GDM1 (cell line): ENCODE measurements at places on chromosomes 5 and 9.

DNA sequence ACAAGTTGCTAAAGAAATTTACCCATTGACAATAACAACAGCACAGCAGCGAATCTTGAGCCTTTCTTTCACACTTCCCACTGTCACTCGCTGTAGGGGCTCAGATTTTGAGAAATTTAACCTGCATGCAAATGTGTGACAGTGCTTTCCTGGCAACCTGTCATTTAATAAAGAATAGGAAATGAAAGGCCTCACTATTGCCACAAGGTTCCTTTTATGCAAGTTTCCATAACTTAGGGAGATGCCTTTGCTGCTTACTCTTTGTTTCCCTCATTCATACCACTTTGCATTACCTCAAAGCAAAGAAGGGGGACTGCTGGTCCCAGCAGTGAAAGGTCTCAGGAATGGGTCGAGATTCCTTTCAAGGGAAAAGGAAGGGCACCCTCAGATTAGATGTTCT lies 49.5 kb downstream of the PTCD2 start:
- no peak for DNase-seq

DNA sequence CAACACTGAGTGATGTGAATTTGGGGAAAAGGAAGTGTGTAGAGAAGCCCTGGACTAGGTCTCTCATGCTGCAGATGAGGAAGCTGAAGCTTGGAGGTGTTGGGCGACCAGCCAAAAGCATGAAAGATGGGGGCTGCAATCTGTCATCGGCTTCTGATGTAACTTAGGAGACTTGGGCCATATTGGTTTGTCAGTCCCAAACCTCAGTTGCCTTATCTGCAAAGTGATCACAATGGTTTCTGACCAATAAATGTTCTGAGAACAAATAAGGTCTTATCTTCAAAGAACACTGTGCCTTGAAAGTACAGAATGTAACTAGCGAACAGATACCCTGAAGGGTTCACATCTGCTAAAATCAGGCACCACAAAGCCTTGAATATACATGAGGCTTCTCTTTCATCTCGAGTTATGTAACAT lies 198.4 kb upstream of the NR3C1 start:
- no peak for DNase-seq

DNA sequence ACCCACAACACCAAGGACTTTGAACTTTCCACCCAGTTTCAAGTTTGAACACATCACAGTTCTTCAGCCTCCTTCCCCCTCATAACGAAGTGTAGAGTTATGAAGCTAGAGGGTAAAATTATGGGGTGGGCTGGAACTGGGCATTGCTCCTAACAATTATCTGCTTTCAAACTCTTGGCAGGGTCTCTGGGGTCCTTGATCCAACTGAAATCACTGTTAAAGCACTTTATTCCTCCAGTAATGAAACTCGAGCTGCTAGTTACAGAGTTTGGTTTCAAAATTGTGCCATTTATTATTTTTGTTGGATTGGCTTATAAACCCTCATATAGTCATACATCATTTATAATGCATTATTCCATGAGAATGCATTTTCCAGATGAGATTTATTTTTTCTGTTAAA lies 158.5 kb downstream of the RGS3 start:
- DNase-seq, result no peak

DNA sequence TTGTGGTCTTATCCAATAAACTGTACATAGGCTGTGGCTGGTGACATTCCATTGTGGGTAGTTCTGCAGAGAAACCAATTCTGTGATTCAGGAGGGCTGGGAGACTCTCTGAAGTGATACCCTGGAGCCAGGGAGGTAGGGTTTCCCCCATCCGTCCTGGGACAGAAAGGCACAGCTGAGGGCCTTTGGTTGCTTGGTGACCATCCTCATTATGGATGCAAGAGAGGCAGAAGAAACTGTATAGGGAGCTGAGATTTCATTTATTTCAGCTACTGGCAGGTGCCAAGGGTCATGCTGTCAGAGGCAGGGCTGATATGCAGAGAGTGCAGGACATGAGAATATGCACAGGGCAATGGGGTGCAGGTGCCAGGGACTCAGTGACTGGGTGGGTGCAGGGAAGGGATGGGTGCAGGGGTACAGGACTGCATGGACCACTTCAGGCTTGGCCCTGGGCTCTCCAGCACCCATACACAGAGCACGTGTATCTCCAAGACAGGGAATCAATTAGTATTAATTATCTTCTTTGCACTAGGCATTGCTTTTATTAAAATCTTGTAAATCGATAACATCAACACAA lies 236.5 kb downstream of the ICE1 start:
- DNase-seq, result no peak

- no peak for DNase-seq
Measured at GRCh38 chr5:174424219-174425053, 299.9 kb upstream of the MSX2 start.

DNA sequence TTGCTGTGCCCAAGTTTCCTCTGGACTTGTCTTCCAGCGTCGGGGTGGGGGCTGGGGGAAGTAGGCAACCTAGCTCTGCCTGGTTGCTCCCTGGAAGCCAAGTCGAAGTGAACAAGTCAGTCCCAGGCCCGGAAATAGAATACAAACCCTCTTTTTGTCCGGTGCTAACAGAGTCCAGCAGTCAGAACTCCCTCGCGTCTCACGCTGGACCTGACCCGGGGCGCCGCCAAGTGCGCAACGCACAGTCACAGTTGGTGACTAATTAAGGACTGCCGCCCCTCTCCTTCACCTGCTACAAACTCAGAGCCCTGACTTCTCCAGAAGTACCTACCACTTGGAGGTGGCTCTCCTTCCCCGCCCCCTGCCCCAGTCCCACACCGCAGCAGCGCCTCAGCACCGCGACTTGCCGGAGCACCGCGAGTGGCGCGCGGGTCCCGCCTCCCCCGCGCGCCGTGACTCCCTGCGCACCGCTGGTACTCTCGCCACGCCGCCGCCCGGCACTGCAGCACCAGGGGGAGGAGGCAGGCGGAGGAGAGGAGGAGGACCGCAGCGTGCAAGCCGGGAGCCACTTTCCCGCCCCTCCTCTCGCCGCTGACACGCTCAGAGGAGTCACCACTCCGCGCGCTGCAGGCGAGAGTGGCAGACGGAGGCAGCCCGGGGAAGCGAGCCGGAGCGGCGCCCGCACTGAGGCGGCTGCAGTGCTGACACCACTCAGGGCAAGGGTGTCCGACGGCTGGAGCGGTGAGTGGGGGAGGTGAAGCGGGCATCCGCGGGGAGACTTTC lies at the start of gene SV2C:
SV2C (plus strand) TSS at position 612 of the 783 bp plus-strand sequence. CDS start 48,368 bp downstream, outside the sequence.
- no peak for DNase-seq

DNA sequence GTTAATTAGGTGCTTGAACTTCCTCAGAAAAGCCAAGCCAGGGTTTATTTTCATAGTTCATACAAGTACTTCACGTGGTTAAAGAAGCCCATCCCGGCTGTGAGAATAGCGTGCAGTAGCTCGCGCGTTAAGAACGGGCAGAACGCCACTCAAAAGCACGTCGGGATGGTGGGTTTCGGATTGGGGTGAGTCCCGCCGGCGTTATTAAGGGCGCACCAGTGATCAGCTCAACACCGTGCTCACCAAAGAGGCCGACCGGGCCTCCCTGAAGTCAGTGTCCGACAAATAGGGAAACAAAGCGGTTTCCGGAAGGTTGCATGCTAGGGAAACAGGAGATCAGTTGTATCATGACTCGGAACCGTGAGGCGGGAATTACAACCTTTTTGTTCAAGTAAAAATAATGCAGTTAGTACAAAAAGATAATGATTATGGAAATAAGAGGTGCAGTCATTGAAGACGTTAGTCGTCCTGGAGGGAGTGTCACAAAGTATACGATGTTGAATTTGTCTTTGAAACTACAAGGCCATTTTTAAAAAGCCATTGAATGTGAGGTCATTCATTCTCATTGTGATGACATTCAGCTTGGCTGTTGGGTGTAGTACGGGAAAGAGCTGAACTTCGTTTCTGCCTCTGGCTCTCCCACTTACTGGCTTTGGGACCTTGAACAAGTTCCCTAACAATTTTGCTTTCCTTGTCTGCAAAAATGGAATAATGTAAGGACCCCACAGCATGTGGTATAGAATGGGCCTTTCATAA lies 992 bp downstream of the SETD9 start:
- DNase-seq, result peak; percentile 39

DNA sequence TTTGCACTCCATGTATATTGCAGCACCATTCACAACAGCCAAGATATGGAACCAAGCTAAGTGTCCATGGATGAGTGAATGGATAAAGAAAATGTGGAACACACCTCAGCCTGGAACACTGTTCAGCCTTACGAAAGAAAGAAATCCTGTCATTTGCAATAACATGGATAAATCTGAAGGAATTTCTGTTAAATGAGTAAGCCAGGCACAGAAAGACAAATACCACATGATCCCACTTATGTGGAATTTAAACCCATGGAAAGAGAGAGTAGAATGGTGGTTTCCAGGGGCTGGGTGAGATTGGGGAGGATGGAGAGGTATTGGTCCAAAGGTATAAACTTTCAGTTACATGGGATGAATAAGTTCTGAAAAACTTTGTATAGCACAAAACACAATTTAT lies 228.9 kb upstream of the CD180 start:
- no peak for DNase-seq

GRCh38 chr5:1182633-1183423 lies 18.6 kb upstream of the SLC6A19 start:
- no peak for DNase-seq

GRCh38 chr5:166370928-166371690 lies 1920.3 kb upstream of the WWC1 start:
- no peak for DNase-seq

- DNase-seq, result no peak
Measured at GRCh38 chr5:168362097-168362885, 70.8 kb downstream of the WWC1 start.

DNA sequence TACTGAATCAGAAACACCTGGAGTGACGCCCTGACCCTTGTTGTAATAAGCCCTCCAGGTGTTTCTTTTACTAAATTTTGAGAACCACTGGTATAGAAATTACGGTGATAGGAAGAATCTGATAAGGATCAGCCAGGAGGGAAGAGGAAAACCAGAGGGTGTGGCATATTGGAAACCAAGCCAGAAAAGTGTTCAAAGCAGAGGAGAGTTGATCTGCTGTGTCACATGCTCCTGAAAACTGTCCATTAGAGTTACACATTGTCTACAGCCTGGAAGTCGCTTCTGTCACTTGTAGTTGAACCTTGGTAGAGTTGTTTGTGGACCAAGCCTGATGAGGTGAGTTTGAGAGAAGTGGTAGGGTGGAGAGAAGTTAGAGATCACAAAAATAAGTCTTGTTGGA lies 497.4 kb downstream of the ENC1 start:
- no peak for DNase-seq

- DNase-seq, result no peak
Measured at GRCh38 chr9:78954286-78954685, 617.5 kb upstream of the TLE4 start.

DNA sequence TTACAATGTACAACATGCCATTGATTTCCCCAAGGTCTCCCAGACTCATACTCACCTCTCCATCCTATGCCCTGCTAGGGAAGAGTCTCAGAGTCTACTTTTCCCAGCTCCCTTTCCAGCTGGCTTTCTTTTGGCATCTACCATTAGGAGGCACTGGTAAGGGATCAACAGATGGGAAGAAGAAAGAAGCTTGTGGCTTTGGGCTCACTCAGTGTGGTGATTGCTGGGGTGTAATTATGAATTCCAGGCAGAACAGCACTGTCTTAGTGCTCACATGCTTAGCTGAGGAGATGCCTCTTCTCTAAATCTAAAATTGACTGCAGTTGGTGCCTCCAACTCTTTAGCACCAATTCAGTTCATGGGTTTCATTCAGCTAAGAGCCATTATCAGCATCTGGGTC lies 330.0 kb downstream of the PSAT1 start:
- no peak for DNase-seq

DNA sequence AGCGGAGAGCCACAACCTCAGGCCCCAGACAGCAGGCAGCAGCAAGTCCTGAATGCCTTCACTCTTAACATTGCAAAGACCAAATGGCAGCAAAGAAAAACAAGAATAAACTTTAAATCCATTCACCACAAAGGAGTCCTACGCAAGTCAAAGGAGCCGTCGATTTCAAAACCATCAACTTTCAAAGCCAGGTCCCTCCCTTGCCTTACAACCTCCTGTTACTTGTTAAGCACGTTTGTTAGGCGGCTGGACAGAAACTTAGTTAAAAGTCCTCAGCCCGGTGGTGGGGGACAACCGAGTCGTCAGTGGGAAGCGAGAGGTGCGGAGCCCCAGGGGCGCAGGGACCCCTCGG lies 938 bp downstream of the LPAR1 start:
- no peak for DNase-seq

DNA sequence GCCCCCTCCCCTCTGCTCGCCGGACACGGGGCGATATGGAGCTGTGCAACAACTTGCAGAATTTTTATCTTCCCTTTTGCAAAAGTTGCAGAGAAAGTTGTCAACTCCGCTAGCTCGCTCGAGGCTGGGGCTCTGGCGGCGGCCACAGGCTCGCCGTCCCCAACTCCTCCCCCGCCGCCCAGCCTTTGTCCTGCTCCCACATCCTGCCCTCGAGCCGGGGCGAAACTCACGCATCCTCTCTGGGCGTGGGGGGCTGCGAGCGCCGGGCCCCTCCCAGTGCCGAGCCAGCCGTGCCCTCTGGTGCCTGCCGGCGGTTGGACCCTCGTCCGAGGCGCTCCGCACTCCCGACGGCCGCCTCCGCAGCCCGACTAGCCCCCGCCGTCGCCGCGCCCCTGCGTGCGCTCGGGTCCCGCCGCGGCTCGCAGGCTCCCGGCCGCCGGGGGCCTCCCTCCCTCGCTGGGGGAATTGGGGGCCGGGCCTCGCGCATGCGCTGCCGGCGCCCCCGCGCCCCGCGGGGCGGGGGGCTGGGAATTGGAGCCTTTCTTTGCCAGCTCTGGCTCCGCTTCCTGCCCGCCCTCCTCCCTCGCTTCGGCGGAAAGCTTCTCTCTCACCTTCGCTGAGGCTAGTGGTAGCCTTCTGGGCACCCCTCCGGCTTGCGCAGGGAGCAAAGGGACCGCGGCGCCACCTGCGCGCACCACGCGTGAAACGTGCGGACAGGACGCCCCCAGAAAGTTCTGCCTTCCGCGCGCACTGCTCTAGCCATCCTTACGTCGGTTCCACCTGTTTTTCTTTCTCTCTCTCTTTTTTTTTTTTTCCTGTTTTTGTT lies at the start of gene CCNJL:
CCNJL (minus strand) TSS at position 431 of the 826 bp plus-strand sequence. CDS start 641 bp downstream, outside the sequence.
- no peak for DNase-seq

GRCh38 chr5:179187229-179187678 lies 127.1 kb downstream of the ZNF354C start:
- no peak for DNase-seq

- DNase-seq, result no peak
Measured at GRCh38 chr9:111561165-111561719, 36.3 kb downstream of the ZNF483 start.

DNA sequence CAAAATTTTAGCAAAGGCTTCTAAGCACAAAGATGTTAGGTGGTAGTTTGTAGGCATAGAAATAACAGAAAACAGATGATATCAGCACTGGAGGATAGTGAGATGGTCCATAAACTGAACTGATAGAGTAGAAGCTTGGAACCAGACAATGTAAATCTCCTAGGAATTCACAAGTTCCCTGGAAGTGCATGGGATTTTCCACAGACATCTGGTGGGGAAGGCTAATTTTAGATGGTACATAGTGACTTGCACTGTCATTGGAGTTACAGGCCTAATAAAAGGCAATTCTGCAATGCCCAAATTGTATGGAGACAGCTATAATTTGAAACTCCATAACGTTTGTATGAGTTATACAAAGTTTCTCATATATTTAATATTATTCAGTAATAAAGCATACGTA lies 653.0 kb upstream of the MEF2C start:
- DNase-seq, result no peak
